ENCODE measurements at places on chromosomes 2 and 18.

- no peak for DNase-seq
These were observed 44.2 kb upstream of the LYPD6B start for GRCh38 chr2:148994341-148994740.

DNA sequence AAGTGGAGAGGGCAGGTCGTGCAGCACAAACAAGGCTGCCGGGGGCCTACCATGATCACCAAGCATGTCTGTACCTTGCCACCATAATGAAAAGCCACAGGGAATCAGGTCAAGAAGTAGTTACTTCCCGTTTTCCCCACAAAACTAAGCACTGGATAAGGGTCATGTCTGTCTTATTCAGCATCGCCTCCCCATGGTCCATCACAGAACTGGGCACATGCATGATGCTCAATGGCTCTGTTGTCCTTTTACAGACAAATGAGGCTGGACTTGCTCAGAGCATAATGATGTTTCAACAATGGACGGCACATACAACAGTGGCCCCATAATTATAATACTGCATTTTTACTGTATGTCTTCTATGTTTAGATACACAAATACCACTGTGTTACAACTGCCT, 27.5 kb downstream of the REEP1 start:
- no peak for DNase-seq

DNA sequence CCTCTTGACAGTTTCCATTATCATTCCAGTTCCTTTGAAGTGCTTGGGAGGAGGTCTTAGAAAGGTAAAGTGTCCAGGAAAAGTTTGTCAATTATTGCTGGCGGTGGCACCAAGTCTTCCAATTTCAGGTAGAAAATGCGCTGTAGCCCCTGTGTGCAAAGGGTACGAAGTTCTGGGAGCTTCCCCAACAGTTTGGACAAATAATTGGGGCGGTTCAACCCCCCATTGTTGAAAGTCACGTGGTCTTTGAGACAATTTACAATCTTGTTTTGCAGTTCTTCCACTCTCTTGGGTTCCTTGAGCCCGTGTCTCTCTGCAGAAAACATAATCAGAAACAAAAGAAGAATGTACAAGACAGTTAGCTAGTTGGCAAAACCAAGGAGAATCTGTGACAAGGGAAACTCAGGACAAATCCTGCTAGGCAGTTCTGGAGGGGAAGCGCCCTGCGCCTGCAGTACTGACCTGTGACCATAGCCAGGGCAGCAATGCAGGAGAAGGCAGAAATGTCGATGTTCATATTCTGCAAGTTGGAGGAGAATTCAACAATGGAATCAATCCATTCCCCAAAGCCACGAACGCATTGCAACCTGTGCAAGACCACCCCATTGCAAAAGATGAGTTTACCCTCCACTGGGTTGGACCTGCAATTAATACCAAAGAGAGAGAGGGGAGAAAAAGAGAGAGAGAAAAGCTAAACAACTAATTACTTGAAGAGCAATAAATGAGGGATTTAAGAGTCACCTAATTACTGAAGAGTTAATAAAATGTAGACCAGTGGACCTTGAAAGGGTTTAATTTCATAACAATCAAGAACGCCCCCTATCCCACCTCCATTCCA, 6.6 kb downstream of the NR4A2 start:
- no peak for DNase-seq

DNA sequence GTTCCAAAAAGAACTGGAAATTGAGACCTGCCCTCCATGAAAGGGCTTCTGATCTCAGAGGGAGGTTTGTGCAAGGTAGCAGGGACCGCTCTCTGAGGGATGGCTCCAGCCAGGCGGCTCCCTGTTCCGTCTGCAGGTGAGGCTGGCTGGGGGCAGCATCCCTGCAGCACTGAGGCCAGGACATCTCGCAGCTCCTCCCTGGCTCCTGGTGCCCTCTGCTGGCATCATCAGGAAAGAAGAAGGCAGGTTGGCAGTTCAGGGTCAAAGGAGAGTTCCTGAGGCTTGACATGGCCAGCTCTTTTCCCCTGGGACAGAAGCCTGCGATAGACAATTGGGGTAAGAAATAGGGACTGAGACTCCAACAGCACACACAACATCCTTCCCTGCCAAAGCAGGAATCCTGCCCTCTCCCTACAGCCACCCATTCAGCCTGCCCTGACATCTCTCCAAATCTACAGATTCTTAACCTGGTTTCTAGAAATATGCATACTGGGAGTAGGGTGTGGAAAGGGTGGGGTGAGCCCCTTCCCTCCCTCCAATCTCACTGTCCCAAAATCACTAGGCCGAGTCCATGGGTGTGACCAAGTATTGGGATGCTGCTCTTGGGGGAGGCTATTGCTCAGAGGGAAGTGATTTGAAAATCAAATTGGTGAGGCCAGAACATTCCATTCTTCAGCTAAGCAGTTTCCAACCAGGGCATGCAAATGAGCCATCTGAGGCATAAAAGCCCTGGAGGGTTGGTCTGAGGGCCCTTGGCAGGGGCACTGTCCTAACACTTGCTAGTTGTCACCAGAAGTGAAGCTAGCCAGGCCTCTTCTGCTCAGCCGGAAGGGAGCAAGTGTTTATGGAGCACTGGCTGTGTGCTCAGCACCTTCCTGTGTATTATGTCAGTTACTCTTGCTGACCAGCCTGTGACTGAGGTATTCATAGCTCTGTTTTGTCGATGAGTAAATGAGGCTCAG, 185.4 kb downstream of the TFCP2L1 start:
- DNase-seq, result peak; percentile 21

DNA sequence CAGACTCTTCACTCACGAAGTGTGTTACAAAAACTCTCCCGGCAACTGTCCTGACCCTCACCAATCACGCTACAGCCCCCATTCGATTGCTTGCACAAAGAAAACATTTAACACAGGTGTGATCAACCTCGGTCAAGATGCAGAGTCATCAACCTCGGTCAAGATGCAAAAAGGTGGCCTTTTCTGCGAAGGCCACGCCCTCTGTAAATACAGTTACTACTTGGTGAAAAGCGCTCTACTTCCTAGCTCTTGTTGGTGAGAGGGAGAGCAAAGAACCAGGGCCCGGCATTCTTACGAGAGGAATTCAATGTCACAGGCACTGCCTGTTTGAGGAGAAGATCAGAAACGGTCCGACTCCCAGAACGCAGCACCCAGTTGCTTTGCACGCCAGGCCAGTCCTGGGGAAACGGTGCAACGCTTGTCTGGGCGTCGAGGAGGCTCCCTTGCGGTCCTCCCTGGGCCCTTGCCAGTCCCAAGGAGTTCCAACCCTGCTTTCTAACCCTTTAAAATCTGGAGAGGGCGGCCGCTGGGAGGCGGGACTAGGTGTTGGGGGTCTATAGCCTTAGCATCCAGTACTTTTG, 1.9 kb downstream of the PIEZO2 start:
- DNase-seq, result no peak

DNA sequence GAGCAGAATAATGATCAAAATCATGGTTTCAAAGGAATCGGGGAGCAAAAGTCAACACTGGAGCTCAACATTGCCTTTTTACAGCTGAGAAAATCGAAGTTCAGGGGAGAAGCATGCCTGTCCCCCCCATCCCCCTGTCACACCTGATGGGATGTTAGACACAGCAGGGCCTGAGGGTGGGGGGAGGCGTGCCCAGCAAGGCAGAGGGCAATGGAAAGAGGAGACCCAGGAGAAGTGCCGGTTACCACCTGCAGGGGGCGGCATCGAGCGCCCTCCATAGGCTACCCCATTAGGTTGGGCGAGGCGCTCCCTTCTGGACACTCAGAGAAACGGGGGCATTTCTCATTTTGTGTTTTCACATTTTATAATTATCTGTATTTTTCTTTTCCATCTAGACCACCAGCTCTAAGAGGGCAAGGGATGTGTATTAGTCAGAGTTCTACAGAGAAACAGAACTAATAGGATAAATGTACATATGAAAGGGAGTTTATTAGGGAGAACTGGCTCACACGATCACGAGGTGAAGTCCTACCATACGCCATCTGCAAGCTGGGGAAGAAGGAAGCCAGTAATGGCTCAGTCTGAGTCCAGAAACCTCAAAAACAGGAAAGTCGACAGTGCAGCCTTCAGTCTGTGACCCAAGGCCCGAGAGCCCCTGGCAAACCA, 271.3 kb downstream of the LRATD1 start:
- DNase-seq, result no peak

DNA sequence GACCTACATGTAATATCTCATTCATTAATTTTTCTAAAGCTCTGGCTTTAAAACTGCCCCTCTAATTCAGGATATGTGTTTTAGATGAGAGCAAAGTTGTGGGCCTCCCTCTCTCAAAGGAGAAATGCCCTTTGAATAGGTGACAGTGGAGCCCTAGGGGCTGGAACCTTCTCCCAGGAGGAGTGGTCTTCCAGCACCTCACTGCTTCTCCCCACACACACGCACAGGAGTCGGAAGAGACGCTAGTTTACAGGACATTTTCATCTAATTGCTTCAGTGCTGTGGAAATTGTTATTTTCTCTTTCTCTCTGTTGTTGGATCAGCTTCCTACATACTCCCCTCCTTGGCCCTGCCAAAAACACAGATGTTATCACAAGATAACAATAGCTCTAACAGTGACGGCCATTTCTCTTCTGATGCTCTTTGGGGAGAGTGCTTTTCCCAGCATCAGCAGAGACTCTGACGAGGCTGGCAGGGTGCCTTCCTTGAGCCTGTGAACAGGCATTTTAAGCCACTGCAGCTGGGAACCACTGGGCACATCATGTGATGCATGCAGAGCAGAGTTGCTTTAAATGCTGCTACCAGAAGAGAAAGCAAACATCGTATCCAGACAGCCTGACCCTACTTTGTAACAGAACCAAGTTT, 209.4 kb upstream of the SP5 start:
- no peak for DNase-seq

DNA sequence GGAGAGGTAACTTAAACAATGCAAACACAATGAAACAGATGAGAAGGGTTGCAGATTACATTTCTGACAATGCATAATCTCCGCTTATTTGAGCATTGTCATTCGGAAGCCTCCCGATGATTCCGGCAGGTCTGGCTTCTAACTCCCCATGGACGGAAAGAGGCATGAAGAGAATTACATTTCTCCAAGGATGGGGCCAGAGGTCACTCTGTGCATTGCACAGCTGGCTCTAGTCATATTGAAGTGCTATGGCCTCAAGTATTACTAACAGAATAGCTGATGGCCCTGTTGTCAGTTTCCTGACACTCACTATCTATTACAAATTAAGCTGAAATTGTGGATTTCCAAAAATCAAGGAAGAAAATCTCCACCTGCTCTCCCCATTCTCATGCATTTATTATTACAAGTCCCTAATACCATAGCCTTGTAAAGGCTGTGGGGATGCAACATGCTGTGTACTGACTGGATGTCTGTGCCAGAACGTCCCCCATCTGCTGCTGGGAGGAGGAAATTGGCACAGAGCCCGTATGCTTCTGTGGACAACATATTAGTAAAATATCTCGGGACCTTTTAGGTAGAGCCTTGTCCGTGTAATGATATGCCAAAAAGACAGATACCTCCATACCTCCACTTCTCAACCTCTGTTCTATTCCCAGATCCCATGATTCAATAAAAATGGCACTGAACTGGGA, 168.1 kb downstream of the SETBP1 start:
- no peak for DNase-seq

DNA sequence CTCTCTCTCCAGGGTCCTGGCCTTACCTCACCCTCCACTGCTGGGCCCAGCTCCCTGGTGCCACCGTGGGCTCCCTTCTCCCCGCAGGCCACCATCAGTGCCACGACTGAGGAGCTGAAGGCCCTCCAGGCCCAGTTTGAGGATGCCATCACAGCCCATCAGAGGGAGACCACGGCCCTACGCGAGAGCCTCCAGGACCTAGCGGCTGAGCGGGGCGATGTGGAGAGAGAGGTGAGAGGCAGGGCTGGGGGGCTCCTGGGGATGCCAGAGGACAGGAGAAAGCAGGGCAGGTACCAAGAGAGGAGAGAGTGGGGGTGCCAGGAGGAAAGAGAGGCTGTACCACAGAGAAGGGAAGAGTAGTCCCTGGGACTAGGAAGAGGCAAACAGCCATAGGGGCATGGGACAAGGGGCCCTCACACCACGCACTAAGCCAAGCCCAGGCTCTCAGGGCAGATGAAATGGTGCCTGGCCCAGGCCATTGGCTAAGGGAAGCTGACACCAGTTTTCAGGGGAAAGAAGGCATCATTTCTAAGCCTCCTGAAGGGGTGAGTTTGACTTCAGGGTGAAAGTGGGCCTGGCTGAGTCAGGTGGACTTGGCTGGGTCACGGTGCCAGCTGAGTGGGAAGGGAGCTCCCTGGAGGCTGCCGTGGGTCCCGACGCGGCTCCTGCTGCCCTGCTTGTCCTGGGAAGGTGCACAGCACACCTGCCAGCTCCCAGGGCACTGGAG, 39.0 kb upstream of the SNED1 start:
- no peak for DNase-seq

GRCh38 chr2:204860274-204860673, 315.0 kb downstream of the PARD3B start:
- no peak for DNase-seq

GRCh38 chr2:111135910-111136297, 15.2 kb downstream of the BCL2L11 start:
- DNase-seq, result peak; percentile 30

DNA sequence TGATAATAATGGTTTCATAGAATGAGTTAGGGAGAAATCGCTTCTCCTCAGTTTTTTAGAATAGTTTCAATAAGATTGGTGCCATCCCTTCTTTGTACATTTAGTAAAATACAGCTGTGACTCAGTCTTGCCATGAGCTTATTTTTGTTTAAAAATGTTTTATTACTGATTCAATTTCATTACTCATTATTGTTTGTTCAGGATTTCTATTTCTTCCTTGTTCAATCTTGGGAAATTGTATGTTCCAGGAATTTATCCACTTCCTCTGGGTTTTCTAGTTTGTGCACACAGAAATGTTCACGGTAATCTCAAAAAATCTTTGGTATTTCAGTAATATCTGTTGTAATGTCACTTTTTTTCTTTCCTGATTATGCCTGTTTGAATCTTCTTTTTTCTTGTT, 371.5 kb upstream of the SETBP1 start:
- peak; percentile 73 for DNase-seq

DNA sequence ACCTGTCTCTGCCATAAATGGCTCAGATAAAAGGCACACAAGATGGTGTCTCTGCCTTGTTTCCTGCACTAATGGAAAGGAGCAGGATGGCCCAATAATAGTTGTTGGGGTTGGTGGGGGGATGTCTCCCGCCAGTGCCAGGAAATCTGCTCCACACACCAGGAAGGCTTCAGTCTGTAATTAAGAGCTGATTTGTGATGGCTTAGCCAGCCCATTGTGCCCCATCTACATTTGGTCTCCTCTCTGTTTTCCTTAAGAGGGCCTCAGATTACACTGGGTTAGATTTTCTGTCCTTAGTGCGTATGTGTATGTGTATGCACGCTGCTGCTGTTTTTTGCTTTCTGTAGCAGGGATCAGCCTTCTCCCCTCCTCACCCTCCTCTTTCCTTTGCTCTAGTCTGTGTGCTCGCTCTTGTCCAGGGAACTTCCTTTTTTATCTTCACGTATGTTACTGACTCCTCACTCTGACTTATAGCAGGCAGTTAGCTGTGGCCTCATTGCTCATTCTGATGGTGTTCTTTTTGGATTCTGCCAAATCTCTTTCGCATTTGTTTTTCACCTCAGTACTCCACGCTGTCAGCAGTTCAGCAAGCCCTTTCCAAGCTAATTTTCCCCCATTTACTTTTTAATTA, 33.4 kb upstream of the MGAT5 start:
- DNase-seq, result no peak

- no peak for DNase-seq
These were observed 3.6 kb upstream of the LPIN1 start for GRCh38 chr2:11742702-11743357.

GRCh38 chr2:118557791-118558190, 289.7 kb downstream of the EN1 start:
- no peak for DNase-seq

All from EH (cell line).